ENCODE measurements at places on chromosomes 11 and 22.

DNA sequence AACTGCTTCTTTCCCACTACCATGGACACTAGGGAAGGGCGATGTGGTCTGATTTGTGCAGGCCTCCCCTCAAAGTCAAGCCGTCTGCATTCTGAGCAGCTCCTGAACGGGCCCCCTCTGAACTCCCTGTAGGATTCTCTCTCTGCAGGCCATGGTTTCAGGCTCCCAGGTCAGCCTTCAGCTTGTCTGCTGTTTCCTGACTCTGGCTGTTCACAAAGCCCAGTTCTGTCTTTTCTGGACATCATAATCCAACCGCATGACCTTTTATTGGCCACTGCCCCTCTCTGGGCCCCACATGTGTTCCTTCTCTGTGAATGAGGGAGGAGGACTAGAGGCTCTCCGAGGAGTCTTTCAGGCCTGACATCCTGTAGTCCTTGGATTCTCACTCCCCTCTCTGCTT lies 161.0 kb downstream of the FEZ1 start:
- no peak for DNase-seq

- no peak for DNase-seq
Observed at GRCh38 chr11:58039589-58039988, 8.8 kb downstream of the OR6Q1 start.

GRCh38 chr11:2138431-2139122 lies 612 bp downstream of the IGF2 start:
- DNase-seq: no peak

GRCh38 chr11:87832211-87832610 lies 343.0 kb downstream of the RAB38 start:
- no peak for DNase-seq

DNA sequence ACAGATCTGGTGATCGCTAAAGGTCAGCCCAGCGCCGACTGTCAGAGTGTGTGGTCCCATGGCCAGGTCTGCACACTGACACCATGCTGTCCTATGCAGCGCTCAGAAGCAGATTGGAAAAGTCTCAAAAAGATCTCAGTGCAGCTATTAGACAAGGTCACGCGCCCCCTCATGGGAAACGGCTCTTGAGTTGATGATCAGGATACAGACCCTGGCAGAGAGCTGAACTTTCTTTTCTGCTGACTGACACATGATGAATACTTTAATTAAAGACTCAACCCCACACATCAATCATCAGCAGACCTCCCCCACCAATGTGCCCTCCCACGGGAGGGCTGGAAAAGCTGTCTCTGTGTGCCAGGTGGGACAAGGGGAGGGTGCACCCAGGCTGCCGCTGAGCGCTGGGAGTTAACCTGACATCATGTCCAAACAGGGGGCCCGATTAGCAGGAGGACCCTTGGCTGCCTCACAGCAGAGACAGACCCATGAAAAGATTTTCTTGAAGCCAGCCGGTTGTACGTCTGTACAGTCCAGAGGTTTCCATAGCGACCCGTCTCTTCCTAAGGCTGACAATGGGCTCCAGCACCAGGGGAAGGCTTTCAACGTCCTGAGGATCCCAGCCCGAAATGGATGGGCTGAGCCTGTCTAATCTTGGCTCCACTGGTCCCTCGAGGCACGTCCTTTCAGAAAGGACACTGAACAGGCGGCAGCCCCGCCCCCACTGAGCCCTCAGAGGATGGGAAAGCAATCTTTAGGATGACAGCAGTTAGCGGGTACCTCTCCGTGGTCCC lies 26.9 kb downstream of the RASD2 start:
- DNase-seq: no peak
